Cerebellar cortex (tissue), 1 donor: ENCODE measurements at places on chromosomes 16 and 17.

DNA sequence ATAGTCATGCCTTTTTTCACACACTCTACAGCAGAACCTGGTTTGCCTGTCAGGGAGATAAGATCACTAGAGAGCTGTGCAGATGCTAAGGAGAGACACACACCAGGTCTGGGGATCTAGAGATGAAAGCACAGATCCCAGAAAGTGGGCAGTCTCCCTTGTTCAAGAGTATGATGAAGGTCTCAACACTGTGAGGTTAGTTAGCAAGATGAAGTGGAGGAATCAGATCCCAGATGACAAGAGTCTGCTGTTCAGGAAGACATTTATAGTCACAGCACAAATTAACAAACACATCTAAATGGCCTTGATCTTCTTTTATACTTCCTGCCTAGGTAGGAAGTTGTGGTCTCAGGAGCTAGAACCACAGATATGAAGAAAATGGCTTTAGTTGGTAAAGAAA lies 23.4 kb upstream of the SKAP1 start:
- DNase-seq = no peak

- DNase-seq = no peak
Observed at GRCh38 chr17:62981933-62982332, 15.9 kb downstream of the TANC2 start.

DNA sequence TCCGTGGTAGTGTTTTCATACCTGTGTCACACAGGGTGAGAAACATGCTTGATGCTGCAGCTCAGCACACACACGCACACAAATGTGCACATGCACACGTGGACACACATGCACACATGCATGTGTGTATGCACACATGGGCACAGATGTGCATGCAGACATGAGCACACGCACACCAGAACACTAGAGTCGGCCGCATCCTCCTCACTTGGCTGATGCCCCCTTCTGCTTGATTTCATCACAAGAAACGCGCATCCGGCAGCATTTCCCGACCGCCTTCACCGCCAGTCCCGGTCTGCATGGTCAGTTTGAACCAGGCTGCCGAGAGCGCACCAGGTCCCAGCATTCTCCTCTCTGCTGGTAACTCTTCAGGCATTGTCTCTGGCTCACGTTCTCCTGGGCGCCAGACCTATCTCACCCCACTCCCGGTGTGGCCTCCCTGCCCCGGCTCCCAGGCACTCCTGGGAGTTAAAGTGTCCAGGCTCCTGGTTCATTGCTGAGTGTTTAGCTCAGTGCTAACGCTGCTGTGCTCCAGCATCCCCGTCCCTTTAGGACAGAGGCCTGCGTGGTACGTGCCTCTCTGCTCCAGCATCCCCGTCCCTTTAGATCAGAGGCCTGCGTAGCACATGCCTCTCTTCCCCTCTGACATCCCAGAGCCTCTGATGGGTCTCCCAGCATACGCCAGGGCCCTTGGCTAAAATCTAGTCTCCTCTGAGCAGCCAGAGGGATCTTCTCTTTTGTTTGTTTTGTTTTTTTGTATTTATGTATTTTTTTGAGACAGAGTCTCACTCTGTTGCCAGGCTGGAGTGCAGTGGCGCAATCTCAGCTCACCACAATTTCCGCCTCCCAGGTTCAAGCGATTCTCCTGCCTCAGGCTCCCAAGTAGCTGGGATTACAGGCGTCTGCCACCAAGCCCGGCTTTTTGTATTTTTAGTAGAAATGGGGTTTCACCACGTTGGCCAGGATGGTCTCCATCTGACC lies 16.0 kb downstream of the BAIAP2 start:
- no peak for DNase-seq

DNA sequence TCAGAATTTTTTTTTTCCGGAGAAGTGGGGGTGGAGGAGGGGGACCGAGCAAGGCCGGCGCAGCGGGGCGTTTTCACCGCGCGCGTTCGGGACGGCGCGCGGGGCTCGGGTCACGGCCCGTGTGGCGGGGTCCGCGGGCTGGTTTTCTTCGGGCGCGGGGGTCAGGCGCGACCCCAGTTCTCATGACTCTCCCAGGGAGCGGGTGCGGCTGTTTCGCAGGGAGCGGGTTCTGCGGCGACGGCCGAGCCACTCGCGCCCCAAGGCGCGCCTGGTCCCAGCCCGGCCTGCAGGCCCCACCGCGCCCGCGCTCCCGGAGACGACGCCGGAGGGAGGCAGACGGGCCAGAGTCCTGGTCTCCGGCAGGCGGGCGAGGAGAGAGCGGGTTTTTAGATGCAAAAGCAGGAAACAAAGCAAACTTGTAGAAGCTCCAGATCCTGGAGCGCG lies 1.0 kb downstream of the BAHCC1 start:
- no peak for DNase-seq

- DNase-seq = no peak
Observed at GRCh38 chr16:26816266-26816665, 250.5 kb upstream of the C16orf82 start.

- peak; percentile 57 for DNase-seq
Observed at GRCh38 chr16:592518-593306, 2.8 kb downstream of the RAB40C start.

DNA sequence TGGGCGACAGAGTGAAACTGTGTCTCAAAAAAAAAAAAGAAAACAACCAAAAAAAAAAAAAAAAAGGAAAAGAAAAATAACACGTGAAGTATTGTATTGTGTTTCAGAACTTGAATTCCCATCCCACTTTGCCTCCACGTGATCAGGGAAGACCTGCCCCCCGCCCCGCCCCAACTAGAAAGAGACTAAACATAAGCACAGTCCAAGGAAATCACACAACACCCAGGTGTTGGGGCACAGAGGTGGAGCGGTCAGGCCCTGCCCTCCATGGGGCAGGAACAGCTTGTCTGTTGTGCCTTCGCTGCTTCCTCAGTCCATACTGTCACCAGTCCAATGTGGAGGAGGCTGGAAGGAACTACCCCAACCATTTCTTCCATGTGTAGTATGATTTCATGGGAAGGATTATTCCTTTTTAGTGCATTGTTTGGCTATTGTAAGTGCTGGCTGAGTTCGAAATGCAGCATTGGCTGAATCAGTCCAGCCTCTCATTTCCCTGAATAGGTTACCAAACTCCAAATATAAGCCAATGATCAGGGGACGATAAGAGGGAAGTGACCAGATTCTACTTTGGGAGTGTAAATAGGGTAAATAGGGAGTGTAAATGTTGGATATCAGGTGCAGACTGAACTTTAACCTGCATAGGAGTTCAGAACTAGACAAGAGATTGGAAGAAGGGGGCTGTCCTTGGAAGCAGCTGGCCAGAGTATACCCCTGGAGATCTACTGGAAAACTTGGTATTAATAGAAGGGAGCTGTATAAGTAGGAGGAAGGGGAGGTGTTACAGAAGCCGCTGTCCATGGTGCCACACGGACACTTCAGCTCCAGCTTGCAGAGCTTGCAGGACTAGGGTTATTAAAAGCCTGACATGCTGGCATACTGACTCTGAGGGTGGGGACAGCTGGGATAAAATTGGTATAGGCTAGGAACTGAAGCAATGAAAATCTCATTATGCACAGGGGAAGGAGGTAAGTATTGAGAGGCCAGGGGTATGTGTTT lies 50.7 kb downstream of the TANGO6 start:
- DNase-seq = no peak

GRCh38 chr17:53353919-53354351 lies 468.8 kb upstream of the KIF2B start:
- peak; percentile 70 for DNase-seq

GRCh38 chr17:82357394-82357793 lies 1.7 kb upstream of the TEX19 start:
- DNase-seq = no peak

DNA sequence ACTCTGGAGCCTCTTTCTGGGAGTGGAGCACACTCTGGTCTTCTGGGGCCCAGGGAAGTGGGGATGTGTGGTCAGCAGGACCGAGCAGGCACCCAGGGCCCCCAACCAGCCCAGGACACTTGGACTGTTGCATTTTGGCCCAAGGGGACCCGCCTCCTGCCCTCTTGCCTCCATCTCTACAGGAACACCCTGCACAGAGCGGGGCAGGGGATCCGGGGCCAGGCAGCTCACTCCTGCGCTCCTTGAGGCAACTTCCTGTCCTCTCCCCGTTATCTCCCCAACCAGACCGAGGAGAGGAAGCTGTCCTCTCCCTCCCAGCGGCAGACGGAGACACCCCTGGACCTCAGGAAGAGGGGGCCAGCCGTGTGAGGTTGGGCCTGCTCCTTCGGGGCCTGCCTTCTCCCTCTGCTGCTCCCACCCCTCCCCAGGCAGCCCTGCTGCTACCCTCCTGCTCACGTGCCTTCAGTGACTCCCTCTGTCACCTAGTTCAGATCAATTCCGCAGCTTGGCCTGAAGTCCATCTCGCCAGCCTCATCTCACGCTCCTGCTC lies 10.0 kb upstream of the ATP2A3 start:
- no peak for DNase-seq

DNA sequence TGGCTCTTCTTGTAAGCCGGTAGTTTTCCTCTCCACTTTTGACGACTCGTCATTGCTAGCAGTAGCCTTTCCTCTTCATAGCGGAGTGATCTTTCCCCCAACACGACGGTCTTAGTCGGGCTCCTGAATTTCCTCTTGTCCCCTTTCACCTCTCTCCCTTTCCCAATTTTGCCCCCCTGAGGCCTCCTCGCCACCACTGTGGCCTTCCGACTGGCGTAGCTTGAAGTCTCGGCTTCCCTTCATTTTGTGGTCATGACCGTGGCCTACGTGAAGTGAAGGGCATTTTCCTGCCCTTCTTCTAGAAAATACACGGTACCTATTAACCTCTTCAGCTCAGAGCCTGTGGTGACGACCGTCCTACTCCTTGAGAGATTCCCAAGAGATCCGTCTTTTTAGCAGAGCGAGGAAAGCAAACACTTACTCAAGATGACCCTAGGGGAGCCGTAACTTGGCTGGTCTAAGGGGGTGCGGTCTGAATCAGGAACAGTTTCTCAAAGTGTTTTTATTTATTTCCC lies 787 bp downstream of the PRKAR1A start:
- no peak for DNase-seq

DNA sequence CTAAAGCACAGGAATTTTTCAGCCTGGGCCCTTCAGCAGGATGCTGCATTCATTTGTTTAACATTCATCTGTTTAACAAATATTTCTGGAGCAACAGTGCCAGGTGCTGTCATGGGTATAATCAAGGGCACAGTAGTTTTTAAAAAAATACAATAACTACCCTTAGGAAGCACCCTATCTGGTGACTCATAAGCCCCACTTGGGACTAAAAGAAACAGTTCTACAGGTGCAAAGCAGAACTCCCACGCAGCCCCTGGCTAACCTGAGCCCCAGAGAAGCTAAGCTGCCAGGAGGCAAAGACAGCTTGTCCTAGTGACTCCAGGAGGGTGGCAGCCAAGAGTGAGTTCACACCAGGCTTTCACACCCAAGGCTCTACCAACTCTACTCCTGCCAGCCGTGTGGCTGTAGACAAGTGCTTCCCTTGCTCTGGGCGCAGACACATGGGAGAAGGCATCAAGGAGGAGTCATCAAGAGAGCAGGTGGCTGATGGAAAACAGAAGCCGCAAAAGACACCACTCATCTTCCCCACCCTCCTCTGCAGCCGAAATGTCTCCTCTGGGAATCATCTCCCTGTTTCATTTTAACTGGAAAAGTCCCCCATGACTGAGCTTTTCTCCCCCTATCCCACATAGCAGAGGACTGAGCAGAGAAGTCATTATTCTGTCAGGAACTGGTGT lies 14.4 kb downstream of the CUEDC1 start:
- DNase-seq = peak; percentile 45

GRCh38 chr16:55569025-55569424 lies 2.5 kb downstream of the CAPNS2 start:
- no peak for DNase-seq

DNA sequence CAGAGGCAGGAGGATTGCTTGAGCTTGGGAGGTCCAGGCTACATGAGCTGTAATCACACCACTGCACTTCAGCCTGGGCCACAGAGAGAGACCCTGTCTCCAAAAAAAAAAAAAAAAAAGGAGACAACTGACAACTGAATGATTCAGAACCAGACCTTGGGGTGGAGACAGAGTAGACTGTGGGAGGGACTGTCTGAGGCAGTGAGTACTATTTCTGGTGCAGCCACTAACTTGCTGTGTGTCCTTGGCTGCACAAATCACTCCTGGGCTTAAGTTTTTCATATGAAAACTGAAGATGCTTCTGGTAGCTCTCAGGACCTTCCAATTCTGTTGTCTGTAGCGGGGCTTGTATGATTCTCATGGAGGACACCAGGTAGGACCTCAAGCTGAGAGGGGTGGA lies 5.8 kb downstream of the ASB16 start:
- DNase-seq = no peak

DNA sequence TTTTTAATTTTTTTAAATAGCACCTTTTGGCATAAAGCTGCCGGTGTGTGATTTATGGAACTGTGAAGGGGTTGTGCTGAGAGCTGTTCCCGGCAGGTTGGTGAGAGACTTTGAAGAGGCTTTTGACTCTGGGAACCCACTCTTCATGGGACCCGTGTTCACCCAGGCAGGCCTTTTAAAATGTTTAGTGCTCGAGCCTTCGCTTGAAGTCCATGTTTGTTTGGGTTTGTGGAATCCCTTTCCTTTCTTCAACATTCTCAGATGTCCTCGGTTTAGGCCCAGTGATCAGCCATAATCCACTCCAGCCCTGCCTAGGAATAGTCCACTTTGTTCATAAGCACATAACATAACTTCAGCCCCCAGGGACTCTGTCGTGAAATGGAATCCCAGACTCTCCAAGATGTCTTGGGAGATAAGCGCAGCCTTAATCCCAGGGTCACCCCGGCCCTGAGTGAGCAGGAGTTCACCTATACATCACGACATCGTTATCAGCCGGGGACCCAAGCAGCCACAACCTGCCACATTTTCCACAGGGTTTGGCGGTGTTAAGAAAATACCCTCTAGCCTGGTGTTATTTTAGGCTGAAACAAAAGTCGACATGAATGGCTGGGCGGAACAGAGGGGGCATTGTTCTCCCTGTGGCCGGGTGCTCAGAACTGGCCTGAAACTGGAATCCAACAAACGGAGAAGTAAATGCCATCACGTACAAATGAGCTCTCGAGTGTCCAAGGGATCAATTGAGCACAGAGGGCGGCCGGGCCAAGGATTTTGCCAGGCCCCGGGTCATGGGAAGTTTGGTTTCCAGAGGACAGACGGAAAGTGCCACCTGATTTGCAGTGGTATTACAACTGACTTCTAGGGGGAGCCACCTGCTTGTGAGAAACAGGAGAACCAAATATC lies 145.7 kb upstream of the IRX3 start:
- no peak for DNase-seq

GRCh38 chr17:4256952-4257351 lies 6.8 kb downstream of the ANKFY1 start:
- DNase-seq = no peak

DNA sequence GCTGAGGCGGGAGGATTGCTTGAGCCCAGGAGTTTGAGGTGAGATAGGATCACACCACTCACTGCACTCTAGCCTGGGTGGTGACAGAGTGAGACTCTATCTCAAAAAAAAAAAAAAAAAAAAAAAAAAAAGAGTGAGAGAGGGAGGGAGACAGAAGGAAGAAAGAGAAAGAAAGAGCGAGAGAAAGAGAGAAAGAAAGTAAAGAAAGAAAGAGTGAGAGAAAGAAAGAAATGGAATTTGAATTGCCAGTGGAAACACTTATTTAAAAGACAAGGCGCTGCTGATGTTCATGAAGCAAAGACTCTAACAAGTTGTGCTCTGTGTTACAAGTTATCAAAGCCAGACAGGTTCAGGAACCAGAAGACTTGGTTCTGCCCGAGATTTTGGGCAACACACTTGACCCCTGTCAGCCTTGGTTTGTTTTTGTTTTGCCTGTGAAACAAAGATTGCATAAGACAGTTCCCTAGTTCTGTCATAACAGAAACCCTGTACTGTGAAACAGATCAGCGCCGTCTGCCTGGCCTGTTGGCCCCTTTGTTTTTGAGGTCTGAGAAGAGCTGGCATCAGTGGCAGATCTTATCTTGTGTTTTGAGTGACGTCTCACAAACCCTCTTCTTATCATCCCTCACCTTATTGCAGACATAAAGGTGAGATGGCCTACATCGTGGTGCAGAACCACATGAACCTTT lies 55.4 kb upstream of the ENDOV start:
- no peak for DNase-seq
